CD4-positive, alpha-beta T cell treated with Interleukin-10 for 1 hour (primary cell): ENCODE measurements at places on chromosomes 13 and 19.
A peak's percentile ranks its signal among the peaks of the same experiment; 100 is the strongest.

GRCh38 chr19:32231691-32232090, 113.7 kb upstream of the ZNF507 start:
- no peak for DNase-seq

DNA sequence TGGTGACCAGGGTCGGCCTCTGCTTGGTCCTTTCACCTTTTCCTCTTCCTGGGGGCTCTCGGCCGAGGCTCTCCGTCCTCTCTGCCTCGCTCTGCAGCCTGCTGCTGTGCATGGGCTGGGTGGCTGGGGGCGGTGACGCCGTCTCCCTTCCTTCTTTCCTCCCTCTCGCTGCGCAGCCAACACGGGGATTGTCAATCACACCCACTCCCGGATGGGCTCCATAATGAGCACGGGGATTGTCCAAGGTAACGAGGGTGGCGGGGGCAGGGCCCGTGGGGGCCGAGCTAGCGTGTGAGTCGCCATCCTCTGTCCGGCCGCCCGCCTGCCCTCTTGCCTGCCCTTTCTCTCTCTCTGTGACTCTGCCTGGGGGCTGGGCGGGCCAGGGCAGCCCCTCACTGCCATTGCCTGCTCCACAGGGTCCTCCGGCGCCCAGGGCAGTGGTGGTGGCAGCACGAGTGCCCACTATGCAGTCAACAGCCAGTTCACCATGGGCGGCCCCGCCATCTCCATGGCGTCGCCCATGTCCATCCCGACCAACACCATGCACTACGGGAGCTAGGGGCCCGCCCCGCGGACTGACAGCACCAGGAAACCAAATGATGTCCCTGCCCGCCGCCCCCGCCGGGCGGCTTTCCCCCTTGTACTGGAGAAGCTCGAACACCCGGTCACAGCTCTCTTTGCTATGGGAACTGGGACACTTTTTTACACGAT, 7.1 kb downstream of the YIPF2 start:
- DNase-seq, result no peak

DNA sequence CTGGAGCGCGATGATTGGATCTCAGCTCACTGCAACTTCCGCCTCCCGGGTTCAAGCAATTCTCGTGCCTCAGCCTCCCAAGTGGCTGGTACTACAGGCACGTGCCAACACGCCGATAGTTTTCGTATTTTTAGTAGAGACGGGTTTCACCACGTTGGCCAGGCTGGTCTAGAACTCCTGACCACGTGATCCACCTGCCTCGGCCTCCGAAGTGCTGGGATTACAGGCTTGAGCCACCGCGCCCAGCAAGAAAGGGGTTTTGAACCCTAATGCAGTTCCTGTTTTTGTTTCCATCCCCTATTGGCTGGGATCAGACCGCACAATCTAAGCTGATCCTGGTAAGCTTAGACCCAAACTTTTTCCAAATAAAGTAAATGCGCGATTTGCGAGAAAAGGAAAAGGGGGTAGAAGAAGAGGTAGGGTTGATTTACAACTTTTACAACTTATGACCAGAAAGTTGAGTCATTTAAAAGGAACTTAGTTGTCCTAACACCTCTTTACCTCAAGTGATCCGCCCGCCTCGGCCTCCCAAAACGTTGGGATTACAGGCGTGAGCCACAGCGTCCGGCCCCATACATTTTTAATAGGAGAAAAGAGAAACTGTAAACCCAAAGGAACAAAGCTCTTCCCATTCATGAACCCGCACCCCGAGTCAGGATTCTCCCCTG, 764 bp downstream of the ZNF626 start:
- no peak for DNase-seq

- DNase-seq, result no peak
Measured at GRCh38 chr13:46964789-46965527, 68.1 kb upstream of the HTR2A start.

GRCh38 chr19:6865849-6866248, 21.5 kb upstream of the ADGRE1 start:
- DNase-seq, result no peak

- DNase-seq, result no peak
Measured at GRCh38 chr13:112456138-112457056, 80.2 kb downstream of the SPACA7 start.

- no peak for DNase-seq
Measured at GRCh38 chr13:87356314-87356713, 314.9 kb upstream of the SLITRK5 start.

- DNase-seq, result no peak
Measured at GRCh38 chr19:49224879-49225278, 67.3 kb downstream of the TRPM4 start.

GRCh38 chr13:66681403-66681802, 548.7 kb downstream of the PCDH9 start:
- DNase-seq, result no peak

GRCh38 chr13:102682727-102683126, 12.1 kb downstream of the METTL21C start:
- DNase-seq, result no peak

GRCh38 chr19:3062165-3063105, at the start of gene TLE5:
Gene TLE5, minus strand, starts transcription at chr19:3062495. Its CDS starts 295 bp downstream, at chr19:3062200.
- DNase-seq, result peak; percentile 84

- no peak for DNase-seq
Measured at GRCh38 chr13:97853550-97853949, 99.9 kb upstream of the IPO5 start.

DNA sequence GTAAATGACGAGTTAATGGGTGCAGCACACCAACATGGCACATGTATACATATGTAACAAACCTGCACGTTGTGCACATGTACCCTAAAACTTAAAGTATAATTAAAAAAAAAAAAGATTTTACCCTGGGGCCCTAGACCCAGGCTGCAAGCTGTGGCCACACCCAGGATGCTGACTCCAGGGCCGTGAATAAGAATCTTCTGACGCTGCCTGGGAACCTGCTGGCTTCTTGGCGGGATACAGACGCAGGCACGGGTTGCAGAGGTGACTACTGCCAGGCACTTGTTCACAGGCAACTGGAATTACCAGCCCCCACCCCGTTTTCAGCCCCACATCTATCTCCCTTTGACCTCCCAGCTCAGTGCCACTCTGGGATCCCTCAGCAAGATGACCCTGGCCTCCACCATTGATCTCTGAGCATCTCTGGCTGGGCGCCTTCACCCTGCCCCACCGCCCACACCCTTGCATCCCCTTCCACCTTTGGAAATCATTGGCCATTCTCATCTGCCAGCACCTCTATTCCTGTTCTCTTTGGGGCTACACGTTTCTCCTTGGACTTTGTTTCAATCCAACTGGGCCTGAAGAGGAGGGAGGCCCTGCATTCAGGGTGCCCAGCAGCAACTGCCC, 21.1 kb upstream of the CFAP97D2 start:
- no peak for DNase-seq

GRCh38 chr19:20252613-20253012, 85.6 kb downstream of the ZNF486 start:
- no peak for DNase-seq

GRCh38 chr19:38213911-38214625, 10.0 kb downstream of the DPF1 start:
- peak; percentile 59 for DNase-seq

DNA sequence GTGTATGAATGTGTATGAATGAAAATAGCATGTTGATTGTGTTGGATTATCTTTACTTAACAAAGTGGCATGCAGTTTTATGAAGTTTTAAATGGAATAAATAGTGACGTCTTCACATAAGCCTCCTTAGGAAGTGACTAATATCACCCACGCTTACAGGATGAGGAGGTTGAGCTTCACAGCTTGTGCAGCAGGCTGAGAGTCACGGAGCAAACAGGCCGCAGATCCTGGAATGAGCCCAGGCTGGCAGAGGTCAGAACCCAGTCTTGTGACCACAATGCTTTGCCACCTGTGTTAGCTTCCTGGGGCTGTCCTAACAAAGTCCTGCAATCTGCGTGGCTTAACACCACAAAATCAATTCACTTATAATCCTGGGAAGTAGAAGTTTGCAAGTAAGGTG, 20.8 kb downstream of the LAIR2 start:
- DNase-seq, result no peak

DNA sequence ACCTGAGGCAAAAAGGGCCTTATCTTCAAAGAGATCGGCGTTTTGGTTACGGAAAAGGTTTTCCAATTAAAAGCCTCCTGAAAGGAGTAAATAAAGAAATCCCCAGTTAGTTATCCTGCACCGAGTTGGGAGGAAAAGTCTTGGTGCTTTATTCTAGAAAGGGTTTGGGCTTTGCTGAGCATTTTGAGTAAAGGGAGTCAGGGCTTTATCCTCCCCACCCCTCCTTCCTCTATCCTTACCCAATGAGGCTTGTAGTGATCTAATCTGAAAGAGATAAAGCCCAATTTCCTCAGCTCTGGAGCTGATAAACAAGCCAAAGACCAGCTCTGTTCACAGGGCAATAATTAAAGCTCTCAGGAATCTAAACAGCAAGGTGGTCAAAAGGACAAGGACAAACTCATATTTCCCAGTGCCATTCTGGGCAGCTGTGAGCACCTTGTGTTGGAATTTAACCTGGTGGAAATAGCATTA, 188.9 kb upstream of the TSC22D1 start:
- no peak for DNase-seq

DNA sequence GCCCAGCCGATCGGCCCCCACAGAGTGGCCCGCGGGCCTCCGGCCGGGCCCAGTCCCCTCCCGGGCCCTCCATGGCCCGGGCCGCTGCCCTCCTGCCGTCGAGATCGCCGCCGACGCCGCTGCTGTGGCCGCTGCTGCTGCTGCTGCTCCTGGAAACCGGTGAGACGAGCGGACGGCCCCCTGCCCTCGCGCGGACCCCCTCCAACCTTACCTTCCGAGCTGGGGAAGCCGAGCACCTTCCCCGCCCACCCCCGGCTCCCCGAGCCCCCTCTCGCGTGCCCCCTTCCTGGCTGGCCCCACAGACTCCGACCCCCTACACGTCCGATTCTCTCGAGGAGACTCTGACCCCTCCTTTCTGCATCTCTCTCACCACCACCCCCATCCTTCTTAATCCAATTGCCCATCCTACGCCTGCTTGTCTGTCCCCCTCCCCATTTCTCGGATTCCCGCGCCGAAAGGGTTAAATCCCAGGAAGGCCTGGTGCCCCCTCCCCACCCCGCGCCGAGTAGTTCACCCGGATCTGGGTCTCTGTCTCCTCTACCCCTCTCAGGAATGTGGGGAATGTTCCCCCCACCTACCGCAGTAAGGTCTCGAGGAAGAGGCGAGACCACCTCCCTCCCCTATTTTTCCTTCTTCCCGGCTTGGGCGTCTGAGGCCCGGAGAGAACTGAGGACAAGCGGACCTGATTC, 502 bp downstream of the NECTIN2 start:
- DNase-seq, result no peak

DNA sequence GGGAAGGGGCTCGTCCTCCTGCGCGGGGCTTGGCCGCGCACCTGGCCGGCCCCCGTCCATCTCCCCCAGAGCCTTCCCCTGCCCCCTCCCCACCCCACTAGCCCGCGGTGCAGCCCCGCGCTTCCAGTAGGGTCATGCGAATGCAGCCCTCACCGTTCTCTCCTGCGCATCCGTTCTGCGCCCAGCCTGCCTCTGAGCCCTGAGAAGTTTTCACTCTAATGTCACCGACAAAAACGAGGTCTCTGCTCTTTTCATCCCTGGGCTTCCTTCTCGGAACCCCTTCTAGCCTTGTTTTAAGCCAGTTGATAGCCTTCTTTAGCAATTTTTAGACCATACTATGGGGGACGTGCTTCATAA, 97.4 kb downstream of the ATP8A2 start:
- no peak for DNase-seq

- no peak for DNase-seq
Measured at GRCh38 chr19:16542910-16543472, 754 bp upstream of the CHERP start.

DNA sequence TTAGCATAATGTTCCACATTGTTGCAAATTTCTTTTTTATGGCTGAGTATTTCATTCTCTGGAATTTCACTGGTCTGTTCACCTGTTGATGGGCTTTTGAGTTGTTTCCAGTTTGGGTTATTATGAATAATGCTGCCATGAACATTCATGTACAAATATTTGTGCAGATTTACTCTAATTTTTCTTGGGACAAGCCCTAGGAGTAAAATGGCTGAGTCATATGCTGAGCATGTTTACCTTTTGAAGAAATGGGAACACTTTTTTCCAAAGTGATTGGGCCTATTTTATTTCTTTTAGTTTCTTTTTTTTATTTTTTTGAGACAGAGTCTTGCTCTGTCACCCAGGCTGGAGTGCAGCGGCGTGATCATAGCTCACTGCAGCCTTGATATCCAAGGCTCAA, 4.7 kb upstream of the FBL start:
- no peak for DNase-seq

DNA sequence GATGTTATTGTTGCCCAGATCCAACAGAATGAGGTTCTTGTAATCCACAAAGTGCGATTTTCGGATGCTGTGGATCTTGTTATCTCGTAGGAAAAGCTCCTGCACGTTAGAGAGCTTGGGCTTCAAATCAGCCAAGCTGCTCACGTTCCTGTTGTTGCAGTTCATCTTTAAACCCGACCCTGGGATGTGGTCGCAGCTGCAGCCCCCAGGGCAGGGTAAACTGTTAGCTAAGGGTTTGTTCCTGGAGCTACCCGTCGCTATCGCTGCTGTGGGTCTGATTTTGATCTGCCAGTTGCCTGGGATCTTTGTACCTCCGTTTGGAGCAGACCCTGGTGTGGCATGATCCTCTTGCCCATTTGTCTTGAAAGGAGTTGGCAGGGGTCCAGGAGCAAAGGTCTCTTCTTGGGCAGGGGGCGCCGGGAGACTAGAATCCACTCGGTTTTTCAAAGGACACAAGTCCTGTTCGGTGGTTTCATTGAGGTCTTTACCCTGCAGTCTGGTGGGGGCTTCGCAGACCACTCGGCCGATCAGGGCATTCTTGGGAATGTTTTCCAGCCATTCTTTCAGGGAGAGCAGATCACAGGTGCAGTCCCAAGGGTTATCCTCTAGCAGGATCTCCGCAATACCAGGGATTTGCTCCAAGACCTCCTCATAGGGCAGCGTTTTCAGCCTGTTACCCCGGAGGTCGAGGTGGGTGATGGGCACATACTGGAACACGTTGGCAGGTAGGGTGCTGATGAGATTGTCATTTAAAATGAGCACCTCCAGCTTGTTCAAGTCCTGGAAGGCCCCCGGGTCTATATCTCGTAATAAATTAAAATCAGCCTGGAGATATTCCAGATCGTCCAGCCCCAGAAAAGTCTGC, 1.8 kb downstream of the SLITRK1 start:
- DNase-seq, result no peak

GRCh38 chr19:50292216-50292827, 36.9 kb downstream of the KCNC3 start:
- no peak for DNase-seq
